ENCODE measurements at places on chromosomes 5 and 9. TPM values are rescaled to one million over a fixed set of nuclear protein-coding genes. Genes with fewer than 3 reads are reported as not detected.

Gene NELFB
- total RNA-seq = 69.6 TPM

Gene CCDC187
- total RNA-seq = not detected

Gene BRINP1
- total RNA-seq = 9.0 TPM

Gene MYOT
- not detected for total RNA-seq

Gene SPINK6
- not detected for total RNA-seq

Gene VCAN
- 327 TPM for total RNA-seq

Gene TPPP
- 0.13 TPM for total RNA-seq

Gene CA9
- total RNA-seq = 3.4 TPM

Gene CTNNAL1
- 97.9 TPM for total RNA-seq

Gene TXN
- total RNA-seq = 223 TPM

Gene SHISAL2B
- total RNA-seq = not detected

Gene WDR31
- 0.97 TPM for total RNA-seq

Gene C5orf63
- 1.3 TPM for total RNA-seq
